ENCODE measurements at places on chromosomes 16 and 17. TPM values are rescaled to one million over a fixed set of nuclear protein-coding genes. Genes with fewer than 3 reads are reported as not detected.

CFAP119 gene
- polyA plus RNA-seq = 1.6 TPM

GPS1 gene
- 89.2 TPM for polyA plus RNA-seq

ZSWIM7 gene
- polyA plus RNA-seq = 53.8 TPM

RTN4RL1 gene
- 1.6 TPM for polyA plus RNA-seq
